CD4-positive, alpha-beta T cell treated with Interleukin-15 for 4 hours (primary cell): ENCODE measurements at places on chromosomes 3 and 15.
A peak's percentile ranks its signal among the peaks of the same experiment; 100 is the strongest.

- no peak for DNase-seq
Observed at GRCh38 chr3:37453393-37454389, 279.3 kb upstream of the LRRFIP2 start.

- DNase-seq: no peak
Observed at GRCh38 chr3:180048103-180048502, 11.4 kb upstream of the PEX5L start.

DNA sequence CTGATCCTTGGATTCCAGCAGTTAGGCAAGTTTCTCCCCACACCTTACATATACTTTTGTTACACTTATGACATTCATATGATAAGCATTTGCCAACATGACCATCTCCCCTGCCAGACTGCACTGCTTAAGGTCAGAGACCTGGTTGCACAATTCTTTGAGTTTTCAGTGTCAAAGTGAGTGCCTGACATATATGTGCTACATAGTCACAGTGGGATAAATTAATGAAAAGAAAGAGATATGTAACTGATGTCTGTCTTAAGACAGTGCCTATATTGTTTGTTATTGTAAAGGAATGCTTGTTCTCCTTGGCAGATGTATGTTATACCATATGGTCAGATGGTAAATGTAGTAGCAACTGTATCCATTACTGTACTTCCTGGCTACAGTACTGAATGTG lies 3.5 kb upstream of the DCUN1D1 start:
- no peak for DNase-seq

- no peak for DNase-seq
Observed at GRCh38 chr15:87267798-87268197, 988.7 kb downstream of the NTRK3 start.

- no peak for DNase-seq
Observed at GRCh38 chr15:88828791-88829190, 25.6 kb downstream of the ACAN start.

DNA sequence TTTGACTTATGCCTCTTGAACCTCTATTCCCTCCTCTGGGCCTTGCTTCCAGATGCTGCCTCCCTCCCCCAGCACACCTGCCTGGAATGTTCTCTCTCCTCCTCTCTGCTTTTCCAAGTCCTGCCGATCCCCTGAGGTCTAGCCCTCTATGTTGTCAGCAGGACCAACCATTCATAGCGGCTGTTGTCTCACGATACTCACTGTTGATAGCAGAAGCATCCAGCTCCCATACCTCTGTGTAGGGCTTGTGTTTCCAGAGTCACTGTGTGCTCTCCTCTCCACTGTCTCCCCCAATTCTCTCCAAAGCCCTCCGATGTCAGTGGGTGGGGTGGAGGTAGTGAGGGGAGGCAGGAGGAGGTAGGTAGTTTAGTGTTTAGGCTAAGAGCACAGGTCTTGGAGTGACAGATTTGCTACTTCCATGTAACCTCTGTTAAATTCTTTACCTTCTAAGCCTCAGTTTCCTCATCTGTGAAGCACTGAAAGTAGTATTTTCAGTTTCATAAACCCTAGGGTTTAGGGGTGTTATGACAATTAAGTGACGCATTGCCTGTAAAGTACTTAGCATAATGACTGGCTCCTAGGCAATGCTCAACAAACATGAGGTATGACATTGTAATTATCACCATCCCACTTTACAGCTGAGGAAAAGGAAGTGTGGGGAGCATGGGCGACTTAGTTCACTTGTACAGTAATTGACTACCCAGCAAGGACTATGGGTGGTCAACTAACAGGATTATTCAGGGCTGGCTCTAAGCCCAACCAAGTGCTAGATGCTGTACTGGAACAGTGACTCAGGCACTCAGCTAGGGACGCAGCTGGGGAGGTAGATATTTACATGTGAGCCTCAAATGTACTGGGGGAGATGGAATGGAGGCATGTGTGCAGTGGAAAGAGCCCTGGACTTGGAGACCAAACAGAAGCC lies 122.8 kb downstream of the CACNA1D start:
- no peak for DNase-seq

DNA sequence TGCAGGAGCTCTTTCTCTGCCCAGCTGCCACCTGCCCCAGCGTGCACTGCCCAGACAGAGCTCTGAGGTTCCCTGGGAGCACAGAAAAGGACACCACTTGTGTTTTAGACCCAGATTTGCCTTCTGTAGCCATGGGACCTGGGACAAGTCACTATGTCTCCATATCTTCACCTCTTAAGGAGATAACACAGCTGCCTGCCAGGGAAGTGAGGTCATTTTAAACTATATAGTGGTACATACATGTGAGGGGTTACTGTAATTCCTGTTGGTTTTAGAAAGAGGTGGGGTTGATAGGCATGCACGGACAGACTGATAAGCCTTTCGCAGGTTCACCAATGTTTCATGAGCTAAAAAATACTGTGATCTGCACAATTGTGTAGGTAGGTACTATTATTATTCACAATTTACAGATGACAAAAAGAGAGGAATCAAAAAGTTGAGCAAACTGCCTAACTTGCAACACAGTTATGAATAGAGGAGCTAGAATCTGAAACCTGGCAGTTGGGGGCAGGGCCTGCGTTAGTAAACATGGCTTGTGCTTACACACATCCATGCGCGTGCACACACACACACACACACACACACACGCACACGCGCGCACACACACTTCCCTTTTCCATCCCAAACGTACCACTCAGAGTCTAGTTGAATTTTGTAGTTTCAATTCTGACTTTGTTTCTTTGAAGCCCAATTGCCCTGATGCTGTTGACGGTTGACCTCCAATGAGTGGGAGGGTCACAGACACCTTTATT lies 193.6 kb downstream of the FAM43A start:
- DNase-seq: no peak

DNA sequence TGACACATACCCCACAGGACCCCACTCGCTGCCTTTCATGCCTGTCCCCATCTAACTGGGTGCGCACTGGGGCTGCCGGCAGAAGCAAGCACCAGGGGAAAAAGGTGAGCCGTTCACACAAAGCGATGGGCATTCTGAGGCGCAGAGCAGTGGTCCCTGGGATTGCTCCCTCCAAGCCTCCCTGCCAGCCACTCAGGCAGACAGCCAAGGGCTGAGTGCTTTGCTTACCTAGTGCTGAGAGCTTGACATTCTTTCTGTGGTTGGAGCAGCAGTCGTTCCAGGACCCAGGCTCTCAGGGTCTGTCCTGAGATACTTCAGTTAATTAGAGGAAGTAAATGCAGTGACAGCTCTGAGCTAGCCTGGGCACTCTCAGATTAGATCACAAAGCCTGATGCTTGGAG lies 5.7 kb downstream of the ESYT3 start:
- no peak for DNase-seq

- no peak for DNase-seq
Observed at GRCh38 chr15:58381697-58382096, 50.1 kb upstream of the LIPC start.

GRCh38 chr3:123286308-123287023 lies 84.7 kb downstream of the SEC22A start:
- DNase-seq: peak; percentile 20

GRCh38 chr3:10999221-11000107 lies 6.9 kb downstream of the SLC6A1 start:
- DNase-seq: no peak

DNA sequence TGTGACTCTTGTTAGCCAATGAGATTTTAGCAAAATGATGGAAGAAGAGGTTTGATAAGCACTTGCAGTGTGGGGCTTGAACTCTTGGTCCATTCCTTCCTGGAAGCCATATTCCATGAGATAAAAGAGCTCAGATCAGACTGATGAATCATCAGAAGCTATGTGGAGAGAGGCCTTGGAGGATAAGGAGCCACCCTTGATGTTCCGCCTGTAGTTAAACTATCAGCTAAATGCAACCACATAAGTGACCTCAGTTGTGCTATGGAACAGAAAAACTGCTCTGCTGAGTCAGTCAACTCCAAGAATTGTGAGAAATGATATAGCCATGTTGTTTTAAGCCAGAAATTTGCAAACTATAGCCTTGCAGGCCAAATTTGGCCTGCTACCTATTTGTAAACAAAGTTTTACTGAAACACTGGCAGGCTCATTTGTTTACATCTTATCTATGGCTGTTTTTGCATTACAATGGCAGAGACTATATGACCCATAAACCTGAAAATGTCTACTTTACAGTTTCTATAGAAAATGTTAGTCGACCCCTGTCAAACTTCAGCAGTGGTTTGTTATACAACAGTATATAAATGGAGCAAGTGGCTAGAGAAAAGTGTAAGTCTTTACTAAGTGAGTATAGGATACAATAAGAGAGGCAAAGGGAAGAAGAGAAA lies 27.6 kb upstream of the GAP43 start:
- no peak for DNase-seq

DNA sequence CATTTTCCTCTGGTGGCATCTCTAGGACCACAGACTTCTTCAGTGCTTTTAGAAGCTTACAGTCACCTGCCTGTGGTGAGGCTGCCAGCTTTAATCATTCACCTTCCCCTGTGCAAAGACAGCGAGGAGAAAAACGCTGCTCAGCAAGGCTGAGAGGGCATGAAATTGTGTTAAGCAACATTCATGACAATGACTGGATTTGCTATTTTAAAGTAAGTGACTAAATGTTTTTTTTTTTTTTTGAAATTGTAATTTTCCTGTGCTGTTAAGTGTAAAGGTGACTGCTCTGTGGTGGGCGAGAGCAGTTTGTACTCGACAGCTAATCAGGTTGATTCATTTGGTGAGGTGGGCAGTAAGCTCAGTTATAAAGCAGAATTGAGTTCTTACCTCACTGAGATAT lies 240.4 kb downstream of the NSUN3 start:
- no peak for DNase-seq

DNA sequence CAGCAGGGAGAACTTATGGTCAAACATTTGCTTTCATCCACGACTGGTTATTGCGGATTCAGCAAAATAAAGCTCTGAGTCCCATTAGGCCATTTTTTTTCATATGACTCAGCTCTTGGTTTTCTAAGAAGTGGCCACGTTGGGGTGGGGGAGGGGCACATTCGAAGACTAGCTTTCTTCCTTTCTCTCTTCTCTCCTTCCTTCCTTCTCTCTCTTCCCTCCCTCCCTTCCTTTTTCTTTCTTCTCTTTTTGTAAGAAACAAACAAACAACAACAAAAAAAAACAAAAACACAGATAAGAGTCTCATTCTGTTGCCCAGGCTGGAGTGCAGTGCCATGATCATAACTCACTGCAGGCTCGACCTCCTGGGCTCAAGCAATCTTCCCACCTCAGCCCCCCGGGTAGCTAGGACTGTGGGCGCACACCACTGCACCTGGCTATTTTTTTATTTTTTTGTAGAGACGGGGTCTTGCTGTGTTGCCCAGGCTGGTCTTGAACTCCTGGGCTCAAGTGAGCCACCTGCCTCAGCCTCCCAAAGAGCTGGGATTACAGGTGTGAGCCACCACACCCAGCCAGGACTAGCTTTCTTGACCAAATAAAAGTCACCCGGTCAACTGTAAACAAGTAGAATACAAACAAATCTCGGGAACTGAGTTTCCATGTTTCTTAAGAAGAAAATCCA lies 41.6 kb downstream of the ABCC5 start:
- no peak for DNase-seq

- DNase-seq: no peak
Observed at GRCh38 chr15:34804113-34804512, 8.8 kb upstream of the ACTC1 start.

DNA sequence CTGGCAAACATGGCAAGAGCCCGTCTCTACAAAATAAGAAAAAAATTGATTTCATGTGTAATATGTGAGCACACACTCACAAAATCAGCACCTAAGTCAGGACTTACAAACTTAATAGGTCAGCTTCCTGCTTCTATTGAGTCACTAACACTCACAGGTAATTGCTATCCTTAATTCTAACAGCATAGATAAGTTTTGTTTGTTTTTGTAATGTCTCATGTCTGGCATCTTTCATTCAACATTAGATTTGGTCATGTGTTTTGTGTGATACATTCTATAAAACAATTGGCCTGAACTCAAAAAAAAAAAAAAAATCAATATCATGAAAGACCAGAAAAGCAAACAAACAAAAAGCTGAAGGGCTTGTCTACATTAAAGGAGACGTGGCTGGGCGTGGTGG lies 564.7 kb downstream of the AGBL1 start:
- DNase-seq: no peak

- DNase-seq: no peak
Observed at GRCh38 chr3:30123755-30124154, 482.6 kb upstream of the TGFBR2 start.

DNA sequence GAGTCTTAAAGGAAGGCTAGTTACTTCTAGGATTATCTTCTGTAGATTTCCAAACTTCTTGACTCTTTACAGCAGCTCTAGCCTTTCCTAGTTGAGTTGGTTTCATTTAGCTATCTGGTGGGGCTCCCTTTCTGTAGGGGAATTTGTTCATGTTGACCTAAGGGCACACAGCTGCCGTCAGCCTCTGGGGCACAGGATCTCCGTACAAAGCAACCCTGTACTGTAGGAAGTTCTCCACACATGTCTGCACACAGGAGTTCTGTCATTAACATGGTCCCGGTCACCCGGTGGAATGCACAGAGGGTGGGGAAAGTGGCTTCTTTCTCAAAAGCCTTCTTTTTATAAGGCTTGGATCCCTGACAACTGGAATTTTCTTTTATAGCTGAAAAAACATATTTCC lies 88.7 kb upstream of the TNIK start:
- no peak for DNase-seq

DNA sequence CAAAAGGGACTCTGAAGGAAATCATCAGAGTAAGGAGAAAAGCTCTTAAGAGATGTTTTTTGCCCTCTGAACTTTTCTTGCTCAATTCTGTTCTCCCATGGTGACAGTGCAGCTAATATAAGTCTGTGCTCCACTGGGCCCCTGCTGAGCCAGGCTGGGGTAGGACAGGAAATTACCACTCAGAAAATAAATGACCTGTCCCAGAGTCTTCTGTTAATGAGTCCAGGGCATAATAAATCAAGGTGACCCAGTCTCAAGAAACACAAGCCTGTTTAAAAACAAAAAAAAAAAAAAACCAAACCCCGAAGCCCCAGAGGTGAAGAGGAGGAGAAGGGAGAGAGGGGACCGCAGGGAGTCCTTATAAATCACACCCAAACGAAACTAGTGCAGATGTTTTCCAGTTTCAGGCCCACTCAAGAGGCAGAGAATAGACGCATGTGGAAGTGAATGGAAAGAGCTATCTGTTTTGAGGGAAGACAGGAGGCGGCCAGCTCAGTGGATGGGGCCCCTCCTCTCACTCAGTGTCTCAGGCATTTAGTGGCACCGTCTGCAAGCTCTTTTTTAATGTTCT lies 59.8 kb upstream of the BOC start:
- no peak for DNase-seq
